ENCODE measurements at places on chromosomes 13 and 19. TPM values are rescaled to one million over a fixed set of nuclear protein-coding genes. Genes with fewer than 3 reads are reported as not detected.

Gene ZNF527
- total RNA-seq: 4.3 TPM

Gene ANGPTL8
- total RNA-seq: not detected

- DNase-seq: no peak
These were observed 76.8 kb upstream of the ZNF835 start for GRCh38 chr19:56748378-56748777.

GRCh38 chr13:113196970-113197737 is 11.3 kb downstream of the PCID2 start:
- DNase-seq: no peak

GRCh38 chr19:45863335-45863839 is 440 bp upstream of the SYMPK start:
- no peak for DNase-seq

- DNase-seq: peak; percentile 76
These were observed 15.4 kb upstream of the NOP53 start for GRCh38 chr19:47729799-47730520.

DNA sequence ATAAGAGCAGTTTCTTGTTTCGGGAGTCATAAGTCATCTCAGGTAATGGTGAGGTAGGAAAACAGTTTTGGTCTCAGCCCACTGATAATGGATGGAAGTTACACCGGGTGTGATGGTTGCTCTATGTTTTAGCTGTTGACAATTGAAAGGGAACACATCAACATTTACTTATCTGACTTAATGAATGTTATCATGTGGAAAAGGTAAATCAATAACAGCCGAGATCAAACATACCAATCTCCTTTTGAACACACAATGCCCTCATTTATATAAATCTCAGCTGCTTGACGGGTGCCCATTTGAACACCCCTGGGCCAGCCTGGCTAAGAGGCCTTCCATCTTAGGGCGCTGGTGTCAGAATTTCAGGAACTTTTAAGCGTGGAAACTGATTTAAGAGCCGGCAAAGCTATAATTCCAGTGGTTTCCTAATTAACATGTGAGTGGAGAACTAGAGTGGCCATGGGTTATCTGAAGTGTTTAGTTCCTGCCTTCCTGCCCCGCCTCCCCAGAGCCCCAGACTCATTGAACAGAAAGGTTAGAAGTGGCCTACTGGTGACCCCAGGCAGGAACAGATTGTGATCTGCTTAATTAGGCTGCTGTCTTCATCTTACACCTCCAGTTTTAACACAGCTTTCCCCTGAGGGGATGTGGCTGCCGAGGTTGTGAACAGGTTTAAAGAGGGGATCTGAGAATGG is 572.7 kb downstream of the FGF9 start:
- no peak for DNase-seq

- DNase-seq: no peak
These were observed 41.2 kb downstream of the MIPEP start for GRCh38 chr13:23848019-23848418.

DNA sequence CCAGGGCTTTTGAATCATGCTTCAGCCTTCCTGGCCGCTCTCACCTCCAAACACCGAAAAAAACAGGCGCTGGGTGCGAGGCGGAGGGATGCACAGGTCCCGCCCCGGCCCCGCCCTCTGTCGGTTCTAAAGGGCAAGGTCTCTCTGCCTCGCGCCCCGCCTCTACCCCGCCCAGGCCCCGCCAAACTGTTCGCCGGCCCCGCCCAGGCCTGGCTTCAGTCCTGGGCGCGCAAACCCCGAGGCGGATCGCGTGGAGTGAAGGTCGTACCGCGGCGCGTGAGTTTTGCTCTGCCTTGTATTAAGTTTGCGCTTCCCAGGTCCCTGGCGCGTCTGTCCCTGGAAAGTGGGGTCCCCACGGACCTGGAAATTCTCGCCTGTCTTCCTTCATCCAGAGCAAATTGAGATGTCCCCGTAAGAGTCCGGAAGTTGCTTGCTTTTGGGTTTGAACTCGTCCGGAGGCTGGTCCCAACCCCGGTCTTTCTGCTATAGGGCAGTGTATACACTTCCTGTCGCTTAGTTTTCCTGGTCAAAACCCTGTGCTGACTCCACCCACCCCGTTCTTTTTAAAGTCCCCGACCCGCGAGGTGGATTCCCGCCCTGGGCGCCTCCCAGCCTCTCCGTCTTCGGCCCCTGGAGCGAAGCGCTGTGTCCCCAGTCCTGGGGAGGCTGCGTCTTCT is 8.4 kb downstream of the ZNF808 start:
- DNase-seq: peak; percentile 94

Measured in activated naive CD4-positive, alpha-beta T cell treated with anti-CD3 and anti-CD28 coated beads for 36 hours (primary cell).